Activated T-cell treated with anti-CD3 and anti-CD28 coated beads, Interleukin-2, amount 50 U/mL, for 48 hours (primary cell): ENCODE measurements at places on chromosomes 3 and 15.

DNA sequence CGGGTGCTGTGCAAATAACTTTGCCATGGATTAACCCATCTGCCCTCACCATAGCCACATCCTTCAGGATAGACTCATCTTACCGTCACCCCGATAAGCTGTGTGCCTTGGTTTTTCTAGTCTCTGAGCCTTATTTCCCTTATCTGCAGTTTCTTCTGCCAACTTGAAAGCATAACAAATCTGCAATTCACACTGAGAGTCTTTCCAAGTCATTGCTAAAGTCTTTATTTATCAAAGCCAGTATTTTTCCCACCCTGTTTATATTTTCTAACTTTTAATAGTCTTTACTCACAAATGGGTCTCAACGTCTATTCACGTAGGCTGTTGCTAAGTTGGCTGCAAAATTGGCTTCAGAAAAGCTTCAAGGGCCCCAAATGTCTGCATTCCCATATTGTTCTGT lies 61.6 kb upstream of the SUCLG2 start:
- DNase-seq = no peak

GRCh38 chr3:136584728-136585127 lies 167.4 kb downstream of the STAG1 start:
- no peak for DNase-seq

DNA sequence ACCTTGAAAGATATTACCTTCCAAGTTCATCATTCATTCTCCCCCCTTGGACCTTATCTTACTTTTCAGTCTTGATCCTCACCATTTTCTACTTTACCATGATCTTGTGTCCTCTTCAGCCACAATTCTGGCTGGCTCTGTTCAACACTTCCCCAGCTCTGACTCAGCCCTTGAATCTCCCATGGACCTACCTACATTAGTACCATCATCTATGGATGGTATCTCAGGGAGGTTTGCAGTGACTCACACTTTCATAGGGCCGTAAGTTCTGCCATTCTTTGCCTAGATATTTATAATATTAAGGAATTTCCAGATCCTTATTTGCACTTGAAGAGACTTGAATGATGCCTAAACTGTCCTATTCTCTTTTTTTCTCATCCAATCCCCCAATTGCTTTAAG lies 213.7 kb upstream of the RORA start:
- no peak for DNase-seq

DNA sequence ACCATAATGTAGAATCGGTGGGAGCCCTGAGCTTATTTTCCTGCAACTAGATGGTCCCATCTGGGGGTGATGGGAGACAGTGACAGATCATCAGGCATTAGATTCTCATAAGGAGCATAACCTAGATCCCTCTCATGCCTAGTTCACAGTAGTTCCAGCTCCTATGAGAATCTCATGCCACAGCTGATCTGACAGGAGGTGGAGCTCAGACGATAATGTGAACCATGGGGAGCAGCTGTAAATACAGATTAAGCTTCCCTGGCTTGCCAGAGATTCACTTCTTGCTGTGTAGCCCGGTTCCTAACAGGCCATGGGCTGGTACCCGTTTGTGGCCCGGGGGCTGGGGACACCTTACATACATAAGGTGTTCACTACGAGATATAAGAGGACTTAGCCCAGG lies 67.5 kb upstream of the LRRFIP2 start:
- DNase-seq = no peak

DNA sequence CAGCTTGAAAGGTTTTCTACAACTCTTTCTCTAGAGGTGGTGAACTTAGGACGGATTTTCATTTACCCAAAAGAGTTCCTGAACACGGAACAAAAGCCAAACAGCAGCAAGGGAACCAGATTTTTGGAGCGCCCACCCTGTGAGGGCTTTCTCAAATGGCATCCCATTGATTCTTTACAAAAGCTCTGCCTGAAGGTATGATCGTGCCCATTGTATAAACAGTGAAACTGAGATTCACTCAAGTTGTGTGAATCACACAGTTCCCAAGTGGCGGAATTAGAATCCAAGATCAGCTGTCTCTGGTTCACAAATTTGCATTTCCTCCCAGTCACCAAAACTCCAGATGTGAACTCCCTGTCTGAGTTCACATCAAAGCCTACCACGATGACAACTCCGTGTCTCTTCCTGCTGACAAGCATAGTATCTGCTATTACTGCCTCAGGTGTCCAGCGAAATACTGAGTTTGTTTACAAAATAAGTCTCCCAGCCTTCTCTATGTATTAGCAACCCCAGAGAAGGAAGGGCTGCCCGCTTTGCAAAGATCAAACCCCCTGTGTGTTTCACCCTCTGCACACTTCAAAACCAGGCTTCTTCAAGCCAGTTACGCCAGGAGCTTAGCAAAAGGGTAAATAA lies 235.9 kb upstream of the ST8SIA2 start:
- DNase-seq = no peak

GRCh38 chr3:34024447-34025240 lies 226.2 kb downstream of the PDCD6IP start:
- no peak for DNase-seq

DNA sequence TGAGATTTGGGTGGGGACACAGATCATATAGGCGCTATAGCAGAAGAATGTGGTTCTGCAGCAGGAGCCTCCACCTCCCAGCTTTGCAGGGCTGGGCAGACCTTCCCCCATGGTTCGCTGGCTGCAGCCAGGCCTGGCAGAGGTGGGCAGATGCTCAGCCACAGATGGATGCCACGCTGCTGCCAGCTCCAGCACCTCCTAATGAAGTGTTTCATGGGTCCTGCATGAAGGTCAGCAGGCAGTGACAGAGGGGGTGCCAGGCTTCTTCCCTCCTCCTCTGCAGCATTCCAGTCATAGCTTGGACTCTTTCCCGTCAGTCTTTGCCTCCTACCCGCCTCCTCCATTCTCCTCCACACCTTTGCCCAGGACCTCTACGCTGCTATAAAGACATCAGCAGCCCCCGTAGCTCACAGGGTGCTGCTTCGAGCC lies 85.9 kb downstream of the SLCO3A1 start:
- DNase-seq = no peak

DNA sequence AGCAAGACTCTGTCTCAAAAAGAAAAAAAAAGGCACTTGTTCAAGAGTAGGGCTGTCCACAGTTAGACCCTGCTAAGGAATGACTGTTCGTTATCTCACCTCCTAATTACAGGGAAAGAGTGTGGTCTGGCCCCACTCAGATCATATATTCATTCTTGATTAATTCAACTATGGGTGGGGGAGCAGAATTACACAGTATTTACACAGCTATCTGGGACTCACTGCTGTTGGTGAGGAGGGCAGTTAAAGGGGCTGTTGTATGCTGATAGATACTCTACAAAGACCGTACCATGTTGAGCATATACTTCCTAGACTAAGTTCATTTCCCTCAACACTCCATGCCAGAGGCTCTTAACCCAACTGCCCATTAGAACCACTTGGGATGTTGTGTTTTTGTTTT lies 3.8 kb upstream of the ZNF620 start:
- no peak for DNase-seq

DNA sequence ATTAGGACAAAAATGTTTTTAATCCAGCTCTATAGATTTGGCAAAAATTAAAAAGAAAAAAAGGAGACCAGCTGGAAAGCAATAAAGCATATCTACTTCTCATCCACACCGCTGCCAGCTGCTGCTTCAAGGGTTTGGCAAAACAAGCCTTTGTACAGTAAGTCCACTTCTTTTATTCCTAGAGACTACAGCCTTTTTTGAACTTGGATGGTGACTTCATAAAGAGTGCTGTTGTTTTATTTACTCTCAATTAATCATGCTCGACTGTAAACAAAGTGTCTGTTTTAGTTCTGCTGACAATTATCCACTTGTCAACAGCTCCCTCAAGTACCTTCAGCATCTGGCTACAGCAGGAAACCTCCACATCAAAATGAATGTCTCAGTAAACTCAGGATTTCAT lies 12.3 kb upstream of the FOXB1 start:
- DNase-seq = no peak

GRCh38 chr3:90102146-90102545 lies 994.7 kb downstream of the EPHA3 start:
- DNase-seq = no peak

DNA sequence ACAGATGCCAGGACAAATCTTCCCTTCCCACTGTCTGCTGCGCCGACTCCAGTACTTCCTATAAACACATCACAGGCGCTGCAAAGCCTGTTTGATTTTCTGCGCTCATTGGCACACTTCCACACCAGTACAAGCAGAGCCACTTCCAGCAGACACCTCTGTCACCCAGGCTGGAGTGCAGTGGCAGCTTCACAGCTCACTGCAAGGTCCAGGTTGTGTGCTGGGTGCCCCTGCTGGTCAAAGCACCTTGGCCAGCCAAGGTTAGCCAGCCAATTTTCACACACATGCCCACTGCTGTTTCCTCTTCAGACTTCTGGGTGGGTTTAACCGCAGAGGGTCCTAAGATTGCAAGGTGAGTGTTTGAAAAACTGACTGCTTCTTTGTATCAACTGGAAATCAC lies 4.9 kb downstream of the CHDH start:
- no peak for DNase-seq

DNA sequence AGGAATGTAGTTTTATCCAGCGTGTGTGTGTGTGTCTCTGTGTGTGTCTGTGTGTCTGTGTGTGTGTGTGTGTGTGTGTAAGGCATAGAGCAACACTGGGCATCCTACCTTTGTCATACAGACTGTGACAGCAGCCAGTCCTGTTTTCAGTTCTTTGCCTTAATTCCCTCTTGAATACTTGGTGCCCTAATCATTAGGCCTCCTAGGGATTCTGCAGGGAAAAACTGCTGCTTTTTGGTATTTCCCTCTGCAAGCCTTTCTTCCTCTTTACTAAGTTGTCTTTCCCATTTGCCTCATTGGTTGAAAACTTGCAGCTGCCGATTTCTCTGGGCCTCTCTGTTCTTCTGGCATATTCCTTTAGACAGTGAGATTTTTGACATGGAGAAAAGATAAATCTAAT lies 9.2 kb downstream of the SLC25A36 start:
- no peak for DNase-seq

DNA sequence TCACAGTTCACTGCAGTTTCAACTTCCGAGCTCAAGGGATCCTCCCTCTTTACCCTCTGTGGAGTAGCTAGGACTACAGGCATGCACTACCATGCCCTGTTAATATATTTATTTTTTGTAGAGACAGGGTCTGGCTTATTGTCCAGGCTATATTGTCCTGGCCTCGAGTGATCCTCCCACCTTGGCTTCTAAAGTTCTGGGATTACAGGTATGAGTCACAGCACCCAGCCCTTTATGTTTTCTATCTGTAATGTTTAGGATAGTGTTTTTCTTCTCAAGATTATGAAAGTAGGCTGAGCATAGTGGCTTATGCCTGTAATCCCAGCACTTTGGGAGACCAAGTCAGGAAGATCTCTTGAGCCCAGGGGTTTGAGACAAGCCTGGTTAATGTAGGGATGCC lies 11.9 kb upstream of the SCG3 start:
- no peak for DNase-seq

- no peak for DNase-seq
Measured at GRCh38 chr3:3196148-3196861, 16.8 kb upstream of the CRBN start.

DNA sequence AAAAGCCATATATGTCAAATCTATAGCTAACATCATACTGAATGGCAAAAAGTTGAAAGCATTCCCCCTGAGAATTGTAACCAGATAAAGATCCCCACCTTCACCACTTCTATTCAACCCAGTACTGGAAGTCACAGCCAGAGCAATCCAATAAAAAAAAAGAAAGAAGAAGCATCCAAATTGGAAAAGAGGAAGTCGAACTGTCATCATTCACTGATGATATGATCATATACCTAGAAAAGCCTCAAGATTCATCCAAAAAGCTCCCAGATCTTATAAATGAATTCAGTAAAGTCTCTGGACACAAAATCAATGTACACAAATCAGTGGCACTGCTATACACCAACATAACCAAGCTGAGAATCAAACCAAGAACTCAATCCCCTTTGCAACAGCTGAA lies 97.4 kb downstream of the CBLB start:
- DNase-seq = no peak

- no peak for DNase-seq
Measured at GRCh38 chr3:43036621-43037423, 57.7 kb downstream of the GASK1A start.
